ENCODE measurements at places on chromosomes 2 and 18.

- no peak for DNase-seq
Measured at GRCh38 chr18:76932026-76932819, 109.9 kb downstream of the ZNF236 start.

DNA sequence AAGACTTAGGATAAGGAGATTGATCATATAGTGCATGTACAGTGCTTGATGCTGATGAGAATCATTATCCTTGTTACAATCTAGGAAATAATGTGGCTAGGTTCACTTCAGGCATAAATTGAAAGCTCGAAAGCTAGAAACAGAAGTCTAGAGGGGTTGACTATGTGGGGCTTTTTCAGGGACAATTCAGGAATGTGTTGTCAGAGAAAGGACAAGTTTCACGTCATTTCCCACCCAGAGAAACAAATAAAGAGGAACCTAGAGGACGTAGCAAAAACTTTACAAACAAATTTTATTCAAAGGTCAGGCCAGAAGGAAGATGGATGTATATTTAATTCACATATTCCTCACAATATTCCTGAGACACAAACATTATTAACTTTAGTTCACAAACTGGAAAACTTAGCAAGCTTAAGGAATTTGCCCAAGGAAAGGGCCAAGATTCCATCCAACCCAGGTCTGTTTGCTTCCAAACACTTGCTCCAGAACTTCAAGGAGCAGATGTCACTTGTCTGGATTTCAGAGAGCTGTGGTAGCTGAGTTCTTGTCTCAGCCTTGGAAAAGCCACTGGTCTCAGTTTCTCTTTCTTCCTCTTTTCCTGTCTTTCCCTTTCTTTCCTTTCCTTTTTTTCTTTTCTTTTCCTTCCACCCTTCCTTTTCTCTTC is 7.4 kb downstream of the CYRIA start:
- DNase-seq: no peak

GRCh38 chr2:214064471-214064870 is 346.4 kb upstream of the VWC2L start:
- DNase-seq: no peak

DNA sequence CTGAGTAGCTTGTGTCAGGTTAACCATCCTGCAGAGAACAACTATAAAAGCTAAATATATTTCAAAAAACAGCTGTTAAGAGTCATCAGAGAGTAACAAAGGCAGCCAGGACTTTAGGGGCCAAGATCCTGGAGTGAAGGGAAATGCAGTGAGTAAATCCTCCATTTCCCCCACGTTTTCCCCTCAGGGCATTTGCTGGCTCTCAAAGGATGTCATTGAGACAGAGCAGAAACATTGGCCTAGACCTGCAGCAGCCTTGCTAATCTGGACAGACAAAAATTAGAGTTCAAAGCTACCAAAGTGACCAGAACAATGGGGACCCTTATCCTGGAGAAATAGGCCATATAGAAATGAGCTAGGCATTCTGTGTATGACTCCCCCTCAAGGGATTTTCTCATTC is 21.1 kb upstream of the KLHL29 start:
- DNase-seq: peak; percentile 63

Data from NT2/D1 (cell line).